AG04450 (cell line): ENCODE measurements at places on chromosomes 7 and 10.

DNA sequence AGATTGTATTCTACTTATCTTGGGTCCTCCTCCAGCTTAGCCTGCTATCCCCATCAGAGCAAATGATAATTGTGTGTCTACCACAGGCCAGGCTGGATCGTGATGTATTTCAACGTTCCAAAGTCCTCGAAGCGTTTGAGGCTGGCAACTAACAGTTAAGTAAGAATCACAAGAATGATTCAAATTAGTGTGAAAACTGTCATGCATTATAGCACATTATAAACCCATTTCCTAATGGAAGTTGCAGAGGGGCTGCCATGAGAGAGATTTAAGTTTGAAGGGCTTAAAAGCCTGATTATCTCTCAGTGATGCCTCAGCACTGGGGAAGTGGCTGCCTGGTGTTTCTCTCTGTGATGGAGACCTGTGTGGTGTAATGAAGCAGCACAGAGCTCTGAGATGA, 119.1 kb downstream of the FRMD4A start:
- no peak for DNase-seq

- DNase-seq, result no peak
These were observed 56.5 kb upstream of the ORC5 start for GRCh38 chr7:104264285-104264684.

GRCh38 chr10:95214793-95215192, 20.8 kb downstream of the ACSM6 start:
- no peak for DNase-seq

- DNase-seq, result no peak
These were observed 1212.8 kb downstream of the REEP3 start for GRCh38 chr10:64733980-64734379.

GRCh38 chr7:112484671-112485167, 3.9 kb downstream of the LSMEM1 start:
- DNase-seq, result peak; percentile 66

DNA sequence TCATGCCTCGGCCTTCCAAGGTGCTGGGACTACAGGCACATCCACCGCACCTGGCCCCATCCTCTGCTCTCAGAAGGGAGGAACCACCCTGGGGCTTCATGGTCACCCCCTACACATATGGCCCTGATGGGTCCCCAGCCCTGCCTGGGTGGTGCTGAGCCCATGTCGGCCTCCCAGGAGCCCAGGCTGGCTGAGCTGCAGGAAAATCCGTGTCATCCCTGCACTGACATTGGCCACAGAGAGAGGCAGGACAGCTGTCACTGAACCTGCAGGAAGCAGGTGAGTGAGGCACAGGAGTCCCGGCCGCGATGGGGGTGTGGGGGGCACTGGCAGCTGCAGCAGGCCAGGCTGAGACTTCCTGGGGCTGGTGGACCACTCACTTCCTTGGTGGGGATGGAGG, 8.0 kb downstream of the GRIFIN start:
- no peak for DNase-seq

DNA sequence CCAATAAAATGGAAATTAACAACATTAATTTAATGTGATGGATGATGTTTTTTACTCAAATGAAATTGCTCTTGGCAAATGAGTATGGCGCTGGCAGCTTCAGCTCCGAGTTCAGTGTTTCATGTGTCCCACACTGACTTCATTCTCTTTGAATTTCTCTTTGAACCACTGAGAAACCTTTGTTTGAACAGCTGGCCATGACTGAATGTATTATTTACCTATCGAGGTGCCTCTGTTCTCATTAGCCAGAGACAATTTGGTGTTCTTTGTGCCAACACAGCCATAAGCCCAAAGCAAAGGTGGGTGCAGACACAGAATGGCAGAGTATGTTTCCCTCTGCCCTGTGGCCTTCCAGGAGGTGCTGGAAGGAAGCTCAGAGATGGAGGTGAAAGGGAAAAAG, 42.1 kb downstream of the TMEM178B start:
- no peak for DNase-seq

DNA sequence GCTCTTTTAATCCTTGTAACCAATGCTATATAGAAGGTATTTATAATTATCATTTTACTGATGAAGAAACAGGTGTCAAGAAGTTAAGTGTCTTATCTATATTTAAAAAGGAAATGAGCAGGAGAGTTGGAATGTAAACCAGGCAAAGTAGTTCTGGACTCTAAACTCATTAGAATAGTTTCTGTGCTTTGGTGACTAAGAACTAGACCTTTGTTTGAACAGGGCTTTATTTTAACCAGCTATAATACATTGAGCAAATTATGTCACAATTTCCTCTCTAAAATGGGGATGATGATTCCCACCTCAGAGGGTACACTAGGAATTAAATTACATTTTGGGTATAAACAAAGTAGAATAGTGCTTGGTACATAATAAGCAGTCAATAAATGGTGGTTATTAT, 236.0 kb downstream of the MAGI2 start:
- DNase-seq, result no peak

- no peak for DNase-seq
These were observed 59.9 kb upstream of the LRRC4 start for GRCh38 chr7:128091106-128091505.
